DND-41 (cell line): ENCODE measurements at places on chromosomes 12 and 14.

- DNase-seq, result no peak
Observed at GRCh38 chr14:24409192-24409591, 10.4 kb downstream of the NYNRIN start.

GRCh38 chr12:27176765-27177164, 67.3 kb upstream of the STK38L start:
- DNase-seq, result no peak

DNA sequence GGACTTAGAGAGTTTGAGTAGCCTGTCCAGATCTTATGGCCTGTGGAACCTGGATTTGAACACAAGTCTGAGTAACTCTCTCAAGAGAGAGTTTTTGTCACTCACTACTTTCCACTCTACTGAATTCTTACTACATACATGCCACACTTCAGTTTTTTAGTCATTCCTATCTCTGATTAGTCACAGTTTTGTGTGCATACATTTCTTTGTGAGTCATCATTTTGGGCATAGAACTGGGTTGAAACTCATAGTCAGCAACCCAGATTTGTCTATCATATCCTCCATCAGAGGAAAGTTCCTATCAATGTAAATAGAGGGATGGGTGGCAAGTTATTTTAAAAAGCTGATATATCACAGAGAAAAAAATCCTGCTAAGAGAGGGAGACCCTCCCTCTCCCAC, 42.9 kb downstream of the FLRT2 start:
- DNase-seq, result no peak

GRCh38 chr14:44756554-44756953, 205.2 kb downstream of the KLHL28 start:
- DNase-seq, result no peak

- no peak for DNase-seq
Observed at GRCh38 chr12:2507814-2508213, 287.0 kb upstream of the FKBP4 start.
